NCI-H1092 (cell line): ENCODE measurements at places on chromosomes 5 and 9.

- DNase-seq, result no peak
Observed at GRCh38 chr5:65625743-65626142, 916 bp downstream of the SHLD3 start.

GRCh38 chr5:74082512-74083055, 456.6 kb downstream of the ARHGEF28 start:
- DNase-seq, result no peak

DNA sequence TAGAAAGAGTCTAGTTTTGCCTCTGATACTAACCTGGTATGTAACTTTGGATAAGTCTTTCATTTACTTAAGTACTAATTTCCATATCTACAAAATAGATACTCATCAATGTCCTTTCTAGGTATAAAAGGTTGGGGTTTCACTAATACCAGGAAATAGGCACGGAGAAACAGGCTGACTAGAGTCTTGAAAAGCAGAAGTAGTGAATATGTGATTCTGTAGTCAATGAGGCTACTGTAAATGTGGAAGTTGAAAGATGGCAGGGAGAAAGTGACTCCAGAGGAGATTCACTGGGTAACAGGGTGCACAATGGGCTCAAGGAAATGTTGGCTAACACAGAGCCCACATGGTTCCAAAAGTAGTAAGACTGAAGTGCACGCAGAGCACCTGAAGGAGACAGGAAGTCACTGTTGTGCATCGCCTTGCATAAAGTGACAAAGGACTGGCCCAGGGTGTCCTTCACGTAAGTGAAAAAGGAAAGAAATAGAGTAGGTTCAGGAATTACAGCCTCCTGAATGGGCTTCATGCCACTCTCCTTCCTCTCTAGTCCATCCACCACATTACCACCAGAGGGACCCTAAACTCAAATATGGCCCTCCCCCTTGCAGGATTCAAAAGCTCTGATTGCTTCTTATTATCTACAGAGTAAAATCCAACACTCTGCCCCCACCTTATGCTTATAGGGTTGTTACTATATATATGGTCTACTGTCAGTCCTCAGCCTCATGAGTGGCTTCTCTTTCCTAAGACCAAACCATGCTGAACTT, 288.0 kb upstream of the SMARCA2 start:
- DNase-seq, result no peak

GRCh38 chr5:61349935-61350334, 17.9 kb downstream of the ZSWIM6 start:
- DNase-seq, result no peak

DNA sequence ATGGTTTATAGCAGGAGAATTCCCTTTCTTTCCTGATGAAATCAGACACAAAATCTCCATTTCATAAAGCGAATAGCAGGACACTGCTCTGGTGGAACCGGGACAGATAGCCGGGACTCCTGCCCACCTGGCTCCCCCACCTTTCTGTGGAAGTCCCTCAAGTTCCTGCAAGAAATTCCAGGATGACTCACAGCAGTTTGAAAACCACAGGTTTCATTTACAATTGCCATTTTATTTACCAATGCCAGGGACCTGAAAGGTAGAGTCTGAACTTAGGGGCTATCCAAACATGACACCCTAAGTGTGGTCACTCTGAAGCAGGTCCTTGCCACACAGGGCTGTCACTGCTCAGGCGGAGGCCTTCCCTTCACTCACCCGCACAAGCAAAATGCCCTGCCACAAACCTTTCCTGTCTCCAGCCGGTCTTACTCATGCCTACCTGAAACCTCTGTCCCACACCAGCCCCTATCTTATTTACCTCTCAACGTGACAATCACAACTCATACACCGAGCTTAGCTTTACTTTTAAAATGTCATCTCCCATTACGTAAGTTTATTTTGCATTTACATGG, 63.3 kb upstream of the TAF1L start:
- DNase-seq, result no peak

- DNase-seq, result no peak
Observed at GRCh38 chr5:135223404-135223803, 175.6 kb downstream of the MACROH2A1 start.

GRCh38 chr9:127548352-127548881, 63.7 kb upstream of the STXBP1 start:
- no peak for DNase-seq

DNA sequence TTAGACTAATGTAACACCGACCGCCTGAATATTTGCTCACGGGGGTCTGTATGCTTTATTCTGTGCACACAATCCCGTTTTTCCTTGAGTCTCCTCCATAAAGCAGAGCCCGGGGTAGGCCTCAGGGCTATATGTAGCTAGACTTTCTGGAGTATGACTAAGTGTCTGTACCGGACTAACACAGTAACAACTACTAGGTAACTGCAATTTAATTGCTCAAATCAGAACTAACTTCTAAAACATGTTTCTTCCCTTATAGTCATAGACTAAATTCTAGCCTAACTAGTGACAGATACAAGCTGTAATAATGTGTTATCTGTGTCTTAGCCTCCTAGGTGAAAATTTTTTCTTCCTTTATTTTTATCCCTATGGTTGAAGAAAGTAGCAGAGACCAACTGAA, 2.1 kb downstream of the REEP5 start:
- DNase-seq, result no peak

- DNase-seq, result no peak
Observed at GRCh38 chr9:131658377-131659129, 81.3 kb downstream of the RAPGEF1 start.

DNA sequence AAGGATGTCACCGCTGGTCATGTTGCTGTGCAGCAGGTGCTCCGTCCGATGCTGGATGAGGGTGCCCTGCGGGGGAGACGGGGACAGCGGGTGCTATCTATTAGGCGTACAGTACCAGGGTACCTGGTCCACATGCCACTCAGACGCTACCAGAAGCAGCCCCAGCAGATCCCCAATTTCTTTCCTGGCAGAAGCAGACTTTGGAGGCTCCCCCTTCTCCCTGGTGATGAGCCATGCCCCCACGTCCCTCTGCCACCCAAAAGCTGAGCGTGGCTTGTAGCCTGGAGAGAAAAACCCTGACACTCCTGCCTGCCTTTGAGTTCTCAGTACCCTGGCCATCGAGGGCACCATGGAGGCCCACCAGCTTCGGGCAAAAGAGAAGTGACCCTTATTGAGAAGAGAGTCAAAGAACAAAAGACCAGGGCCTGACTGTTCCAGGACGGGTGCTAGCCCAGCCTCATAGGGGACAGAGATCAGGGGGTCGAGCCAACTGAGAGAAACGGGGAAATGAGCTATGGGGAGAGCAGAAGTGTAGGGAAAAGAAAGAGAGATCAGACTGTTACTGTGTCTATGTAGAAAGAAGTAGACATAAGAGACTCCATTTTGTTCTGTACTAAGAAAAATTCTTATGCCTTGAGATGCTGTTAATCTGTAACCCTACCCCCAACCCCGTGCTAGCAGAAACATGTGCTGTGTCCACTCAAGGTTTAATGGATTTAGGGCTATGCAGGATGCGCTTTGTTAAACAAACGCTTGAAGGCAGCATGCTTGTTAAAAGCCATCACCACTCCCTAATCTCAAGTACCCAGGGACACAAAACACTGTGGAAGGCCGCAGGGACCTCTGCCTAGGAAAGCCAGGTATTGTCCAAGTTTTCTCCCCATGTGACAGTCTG, 62.0 kb upstream of the ZNF354B start:
- no peak for DNase-seq

GRCh38 chr5:41903892-41904799, at the start of gene RIMOC1:
Gene RIMOC1, plus strand, starts transcription at chr5:41904344. Its CDS starts 24 bp downstream, at chr5:41904368.
- DNase-seq, result peak; percentile 99

DNA sequence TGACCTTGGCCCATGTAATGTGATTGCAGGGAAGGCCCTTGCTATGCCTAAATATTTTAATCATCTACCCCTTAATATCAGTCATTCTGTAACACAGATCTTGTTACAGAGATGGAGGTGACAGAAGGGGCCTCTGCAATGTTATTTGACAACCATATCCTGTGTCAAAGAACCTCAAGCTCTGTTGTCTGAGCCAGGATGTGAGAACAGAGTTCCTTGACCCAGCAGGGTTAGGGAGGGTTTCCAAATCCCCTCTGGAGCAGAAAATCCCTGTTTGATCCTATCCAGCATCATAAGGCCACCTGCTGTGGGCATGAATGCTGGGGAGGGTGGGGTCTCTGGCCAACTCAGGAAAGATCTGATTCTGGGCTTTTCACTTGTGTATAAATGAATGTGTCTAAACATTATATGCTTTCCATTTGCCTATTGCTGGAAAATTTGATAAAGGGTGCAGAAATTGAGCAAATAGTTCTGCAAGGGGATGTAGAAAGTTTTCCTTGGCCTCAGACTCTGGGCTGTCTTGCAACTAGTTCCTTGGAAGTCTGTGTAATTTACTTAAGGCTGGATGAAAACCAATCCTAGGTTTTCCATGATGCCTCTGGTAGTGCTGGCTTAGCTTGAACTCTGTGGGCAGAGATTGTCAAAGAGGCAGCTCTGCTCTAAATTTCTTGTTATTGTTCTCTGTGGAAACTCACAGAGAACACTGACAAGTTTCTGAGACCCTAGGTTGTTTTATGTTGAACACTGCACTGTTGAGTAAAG, 71.0 kb downstream of the PGM5 start:
- no peak for DNase-seq

DNA sequence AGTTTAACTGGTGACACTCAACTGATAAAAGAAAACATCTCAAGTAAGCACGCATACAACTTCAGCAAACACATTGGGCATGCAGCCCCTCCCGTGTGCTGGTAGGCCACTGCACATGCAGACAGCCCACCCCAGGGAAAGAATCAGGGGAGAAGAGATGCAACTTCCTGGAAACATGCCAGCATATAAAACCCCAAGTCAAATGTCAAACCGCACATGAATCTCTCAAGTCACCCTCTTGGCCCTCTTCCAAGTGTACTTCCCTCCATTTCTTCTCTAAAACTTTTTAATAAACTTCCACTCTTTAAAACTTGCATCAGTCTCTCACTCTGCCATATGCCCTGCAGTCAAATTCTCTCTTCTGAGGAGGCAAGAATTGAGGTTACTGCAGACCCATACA, 732.7 kb downstream of the SEMA5A start:
- no peak for DNase-seq

DNA sequence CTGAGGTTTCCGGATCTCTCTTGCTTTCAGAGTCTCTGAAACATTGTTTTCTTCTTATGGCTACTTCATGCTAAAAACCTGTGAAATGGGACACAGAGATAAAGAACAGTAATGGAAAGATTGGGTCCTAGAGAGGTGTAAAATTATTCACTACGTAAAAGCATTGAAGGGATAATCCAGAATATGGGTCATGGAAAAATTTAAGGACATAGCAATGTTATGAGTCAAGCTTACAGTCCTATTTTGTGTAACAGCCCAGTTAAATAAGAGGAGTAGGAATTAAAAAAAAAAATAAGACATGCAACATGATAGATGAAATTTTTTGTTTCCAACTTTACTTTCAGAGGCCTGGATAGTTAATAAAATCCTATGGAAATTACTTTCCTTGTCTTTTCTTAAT, 61.9 kb upstream of the ELL2 start:
- DNase-seq, result no peak

GRCh38 chr5:126806-127205, 34.8 kb downstream of the PLEKHG4B start:
- DNase-seq, result no peak

- DNase-seq, result no peak
Observed at GRCh38 chr5:90475436-90475980, 844 bp downstream of the POLR3G start.

GRCh38 chr5:81825237-81825636, 74.3 kb upstream of the SSBP2 start:
- peak; percentile 61 for DNase-seq

DNA sequence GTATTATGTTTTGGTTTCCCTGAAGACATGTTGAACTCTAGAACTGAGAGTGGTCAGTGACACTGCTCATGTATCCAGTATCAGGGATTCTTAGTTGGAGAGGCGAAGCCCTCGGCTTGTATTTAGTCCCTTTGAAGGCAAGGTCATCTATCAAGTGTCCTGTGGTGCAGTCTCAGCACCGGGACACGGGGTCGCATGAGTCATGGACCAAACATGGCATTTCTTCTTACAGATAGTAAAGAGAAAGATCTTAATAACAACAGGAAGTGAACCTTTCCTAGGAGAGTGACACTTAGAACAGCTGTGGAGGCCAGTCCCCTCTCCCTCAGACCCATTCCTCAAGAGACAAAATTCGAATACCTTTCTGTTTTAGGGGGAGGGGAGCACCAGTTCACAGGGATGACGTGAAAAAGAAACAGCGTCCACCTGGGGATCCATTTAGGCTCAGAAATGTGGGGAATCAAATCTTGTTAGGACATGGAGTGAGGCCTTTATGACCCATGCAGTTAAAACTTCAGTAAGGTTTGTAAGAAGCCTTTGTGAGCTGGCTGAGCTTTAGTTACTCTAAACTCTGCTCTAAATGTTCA, 86.5 kb downstream of the ADGRV1 start:
- no peak for DNase-seq

GRCh38 chr9:83034026-83034425, 28.9 kb downstream of the RASEF start:
- no peak for DNase-seq

- DNase-seq, result no peak
Observed at GRCh38 chr9:23636199-23636598, 189.8 kb downstream of the ELAVL2 start.

DNA sequence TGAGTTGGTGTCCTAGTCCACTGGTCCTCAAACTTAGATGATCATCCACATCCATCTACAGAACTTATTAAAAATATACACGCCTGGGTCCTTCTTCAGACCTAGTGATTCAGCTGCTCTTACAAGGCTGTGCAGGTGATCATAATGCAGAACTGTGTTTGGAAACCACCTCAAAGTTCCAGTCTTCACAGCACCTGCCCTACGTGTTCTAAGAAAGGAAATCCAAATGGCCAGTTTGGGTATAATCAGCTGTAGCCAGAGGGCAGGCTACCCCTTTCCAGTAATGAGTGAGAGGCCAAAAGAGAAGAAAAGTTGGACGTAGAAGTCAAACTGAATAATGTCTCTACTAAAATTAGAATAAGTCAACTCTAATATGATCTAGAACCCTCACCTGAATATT, 15.4 kb downstream of the REEP5 start:
- DNase-seq, result no peak

GRCh38 chr9:100473276-100474081, 530 bp downstream of the TMEFF1 start:
- DNase-seq, result peak; percentile 30

- no peak for DNase-seq
Observed at GRCh38 chr5:107063511-107063910, 607.2 kb downstream of the EFNA5 start.

DNA sequence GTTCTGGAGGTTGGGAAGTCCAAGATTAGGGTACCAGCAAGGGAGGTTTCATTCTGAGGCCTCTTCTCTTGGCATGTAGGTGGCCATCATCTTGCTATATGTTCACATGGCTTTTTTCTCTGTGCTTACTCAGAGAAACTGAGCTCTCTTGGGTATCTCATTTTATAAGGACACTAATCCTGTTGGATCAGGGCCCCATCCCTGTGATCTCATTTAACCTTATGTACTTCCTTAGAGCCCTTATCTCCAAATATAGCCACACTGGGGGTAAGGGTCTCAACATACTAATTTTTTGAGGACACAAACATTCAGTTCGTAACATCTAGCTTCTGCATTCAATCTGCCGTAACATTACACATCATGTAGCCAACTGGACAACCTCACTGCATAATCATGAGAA, 6.6 kb downstream of the DHX29 start:
- no peak for DNase-seq

- no peak for DNase-seq
Observed at GRCh38 chr9:10538073-10538472, 74.7 kb downstream of the PTPRD start.
